Small intestine (tissue), 16 donors: ENCODE measurements at places on chromosomes 12 and 14.

GRCh38 chr14:32142341-32142740, 59.5 kb upstream of the RNU6-7 start:
- DNase-seq, result no peak

DNA sequence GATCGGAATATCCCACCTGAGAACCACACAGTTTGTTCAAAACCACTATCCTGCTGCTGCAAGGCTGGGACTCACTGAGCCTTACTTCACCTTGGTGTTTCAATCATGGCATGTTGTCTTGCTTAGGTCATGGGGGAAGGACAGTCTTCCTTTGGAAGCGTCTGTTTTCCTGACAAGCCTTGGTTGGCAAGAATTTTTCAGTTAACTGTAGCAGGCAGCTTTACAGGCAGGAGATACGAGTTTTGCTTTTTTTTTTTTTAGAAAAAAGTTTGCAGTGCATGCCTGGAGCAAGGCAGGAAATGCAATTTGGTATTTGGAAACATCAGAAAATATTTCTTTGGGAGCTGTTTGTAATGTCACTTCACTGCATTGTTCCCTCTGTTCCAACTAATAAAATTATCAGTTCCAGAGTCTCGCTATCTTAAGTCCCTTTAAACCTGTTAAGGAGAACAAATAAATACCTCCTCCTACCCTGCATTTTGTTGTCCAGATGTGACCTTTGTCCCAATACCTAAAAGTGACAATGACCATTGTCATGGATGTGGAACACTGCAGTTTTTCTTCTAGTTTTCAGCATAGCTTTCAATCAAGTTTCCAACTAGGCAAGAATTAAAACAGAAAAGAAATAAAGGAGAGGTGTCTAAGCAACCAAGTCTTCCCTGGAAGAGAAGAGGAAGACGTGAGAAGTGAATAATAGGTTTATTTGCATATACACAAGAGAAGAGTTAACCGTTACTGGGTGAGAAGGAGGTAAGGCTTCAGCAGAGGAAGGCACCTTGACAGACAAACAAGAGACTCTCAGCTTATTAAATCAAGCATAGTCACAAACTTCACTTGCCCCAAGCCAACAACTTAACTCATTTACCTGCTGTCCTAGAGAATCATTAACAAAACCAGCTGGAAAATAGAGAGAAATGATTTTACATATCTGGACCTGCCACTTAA, 71.4 kb upstream of the ACTN1 start:
- DNase-seq, result peak; percentile 26

DNA sequence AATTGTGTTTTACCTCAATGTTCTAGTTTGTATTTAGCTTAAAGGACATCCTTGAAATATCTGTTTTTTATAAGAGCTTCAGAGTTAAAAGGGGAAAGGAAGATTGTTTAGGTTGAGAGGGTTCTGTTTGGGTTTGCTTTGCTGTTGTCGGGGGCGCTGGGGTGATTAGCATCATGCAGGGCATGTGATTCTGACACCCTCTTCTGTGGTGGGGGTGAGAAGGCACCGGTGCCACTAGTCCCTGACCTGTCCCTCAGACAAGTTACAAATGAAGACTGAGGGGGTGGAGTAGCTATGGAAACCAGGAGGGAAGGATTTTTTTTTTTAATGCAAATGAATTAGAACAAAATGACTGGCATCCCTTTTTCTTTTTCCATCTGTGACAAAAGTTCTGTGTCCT, 291.3 kb downstream of the RPAP3 start:
- no peak for DNase-seq

- peak; percentile 27 for DNase-seq
These were observed 82.3 kb downstream of the PUS7L start for GRCh38 chr12:43676183-43676813.

GRCh38 chr14:45284802-45285201, 31.8 kb upstream of the MIS18BP1 start:
- no peak for DNase-seq

- no peak for DNase-seq
These were observed 137.9 kb downstream of the NRXN3 start for GRCh38 chr14:78308079-78308478.

DNA sequence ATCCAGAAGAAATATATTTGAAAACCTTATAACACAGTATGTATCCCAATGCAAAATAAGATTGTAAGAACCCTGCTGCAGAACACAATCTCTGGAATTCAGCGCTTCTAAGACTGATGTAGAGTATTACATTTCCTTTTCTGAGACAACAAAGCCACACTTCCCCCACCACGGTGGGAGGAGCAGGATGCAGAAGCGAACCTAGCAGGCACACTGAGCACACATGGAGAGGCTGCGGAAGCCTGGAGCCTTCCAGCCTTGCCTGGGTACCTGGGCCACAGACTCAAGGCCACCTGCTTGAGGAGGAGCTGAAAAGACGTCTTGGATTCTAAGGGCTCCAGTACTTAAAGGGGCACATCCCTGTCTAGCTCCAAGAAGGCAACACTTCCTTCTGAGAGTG, 46.4 kb downstream of the TCHP start:
- no peak for DNase-seq

DNA sequence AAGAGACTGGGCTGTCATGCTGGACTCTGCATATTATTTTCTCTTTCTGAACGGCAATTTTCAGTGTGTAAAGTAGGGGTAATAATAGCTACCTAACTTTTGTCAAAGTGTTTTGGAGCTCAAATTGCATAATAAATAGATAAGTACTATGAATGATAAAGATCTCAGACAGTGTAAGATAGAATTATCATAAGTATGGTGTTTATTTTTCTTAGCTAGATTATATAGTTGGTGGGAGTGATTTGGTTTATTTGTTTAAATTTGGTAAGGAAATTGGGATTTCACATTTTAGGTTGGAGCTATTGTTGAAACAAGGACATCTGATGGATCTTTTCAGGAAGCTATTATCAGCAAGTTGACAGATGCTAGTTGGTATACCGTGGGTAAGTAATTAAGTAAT, 7.4 kb downstream of the ARID4A start:
- DNase-seq, result no peak
